Stimulated activated CD8-positive, alpha-beta memory T cell treated with anti-CD3 and anti-CD28 coated beads, Interleukin-7, amount 100 ng/mL, for 1 hour (primary cell): ENCODE measurements at places on chromosomes 3 and 15.

GRCh38 chr3:46838301-46838700 is 24.9 kb downstream of the MYL3 start:
- DNase-seq, result no peak

- DNase-seq, result no peak
Observed at GRCh38 chr3:168722091-168722490, 626.4 kb upstream of the GOLIM4 start.

GRCh38 chr3:197465996-197466549 is 89.7 kb downstream of the BDH1 start:
- DNase-seq, result no peak

DNA sequence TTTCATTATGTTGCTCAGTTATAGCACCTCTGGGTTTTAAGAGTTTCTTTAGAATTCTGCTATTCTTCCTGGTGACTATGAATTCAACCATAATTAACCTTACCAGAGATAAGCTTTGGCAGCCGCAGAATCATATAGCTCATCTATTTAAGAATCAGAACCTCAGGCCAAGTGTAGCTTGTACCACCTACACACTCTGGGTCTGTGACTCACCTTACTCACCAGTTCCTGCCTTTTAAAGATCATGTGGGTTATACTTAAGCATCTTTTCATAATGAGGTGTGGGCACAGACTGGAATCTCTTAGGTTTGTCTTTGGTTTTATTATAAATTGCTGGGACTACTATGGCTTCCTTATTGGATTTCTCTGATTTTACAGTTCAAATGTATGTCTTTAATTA is 21.9 kb downstream of the CDV3 start:
- DNase-seq, result no peak

DNA sequence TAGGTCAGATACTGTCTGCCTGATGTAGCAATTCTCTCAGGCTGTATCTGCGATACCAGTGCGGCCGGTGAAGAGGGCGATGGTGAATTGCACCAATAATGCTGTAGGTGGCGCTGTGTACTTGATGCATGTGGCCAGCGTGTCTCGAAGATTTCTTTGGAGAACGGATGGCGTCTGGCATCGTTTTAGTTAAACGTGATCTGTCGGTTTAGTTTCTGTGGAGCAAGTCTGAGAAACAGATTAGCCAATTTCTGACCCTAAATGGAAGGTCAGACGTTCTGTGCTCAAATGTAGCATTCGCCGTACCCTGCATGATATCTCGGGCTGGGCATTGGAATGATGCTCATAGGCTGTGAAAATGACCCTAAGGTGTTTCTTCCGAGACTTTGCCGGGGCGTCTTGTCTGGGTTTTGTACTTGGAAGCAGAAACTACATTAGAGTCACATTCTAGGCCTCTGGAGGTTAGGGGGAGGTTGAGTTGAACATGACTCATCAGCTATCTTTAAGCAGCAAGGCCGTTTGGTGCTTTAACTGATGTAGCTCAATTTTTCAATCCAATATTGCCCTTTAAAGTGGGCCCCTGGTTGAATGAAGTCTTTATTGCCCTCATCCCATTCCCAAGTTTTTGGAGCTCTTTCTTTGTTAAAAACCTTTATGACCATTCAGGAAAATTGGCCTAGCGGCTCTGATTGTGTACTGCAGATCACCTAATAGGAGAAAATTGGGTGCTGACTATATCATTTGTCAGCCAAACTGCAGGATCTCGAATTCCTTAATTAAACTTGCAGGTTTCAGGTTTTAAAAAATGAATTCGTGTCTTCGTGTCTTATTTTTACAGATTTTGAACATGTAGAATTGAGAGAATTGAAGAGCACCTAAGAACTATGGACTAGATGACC is 80.0 kb downstream of the SQOR start:
- no peak for DNase-seq

DNA sequence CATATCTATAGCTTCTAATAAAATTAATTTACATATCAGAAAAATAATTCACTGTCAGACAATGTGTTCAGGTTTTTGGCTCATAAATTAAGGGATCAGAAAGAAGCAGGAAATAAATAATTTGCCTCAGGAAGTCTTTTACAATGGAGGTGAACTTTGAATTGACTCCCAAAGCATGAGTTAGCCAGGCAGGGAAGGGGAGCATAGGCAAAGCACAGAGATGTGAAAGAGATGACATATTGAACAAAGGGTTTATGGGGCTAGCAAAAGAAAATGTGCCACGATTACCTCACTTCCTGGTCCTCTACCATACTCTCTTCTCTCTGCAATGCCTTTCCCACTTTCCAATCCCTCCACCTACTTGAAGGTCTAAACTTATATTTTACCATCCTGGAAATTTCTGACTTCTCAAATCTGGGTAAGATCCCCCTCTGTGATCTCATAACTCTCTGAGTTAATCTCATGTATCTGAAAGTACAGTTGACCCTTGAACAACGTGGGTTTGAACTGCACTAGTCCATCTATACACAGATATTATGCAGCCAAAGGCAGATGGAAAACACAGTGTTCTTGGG is 4.1 kb upstream of the HEXA start:
- no peak for DNase-seq

DNA sequence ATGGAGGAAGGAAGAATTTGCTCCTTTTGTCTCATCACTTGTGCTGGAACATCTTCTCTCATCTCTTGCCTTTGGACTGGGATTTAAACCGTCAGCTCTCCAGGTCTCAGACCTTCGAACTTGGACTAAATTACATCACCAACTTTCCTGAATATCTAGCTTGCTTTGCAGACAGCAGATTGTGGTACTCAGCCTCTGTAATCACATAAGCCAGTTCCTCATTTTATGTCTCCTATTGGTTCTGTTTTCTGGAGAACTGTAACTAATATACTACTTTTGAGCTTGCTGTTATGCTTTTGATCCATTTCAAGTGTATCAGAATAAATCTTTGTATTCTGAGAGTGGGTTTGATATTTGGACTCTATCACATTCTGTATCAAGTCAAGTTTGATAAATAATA is 164.3 kb upstream of the VEPH1 start:
- DNase-seq, result no peak

- DNase-seq, result no peak
Observed at GRCh38 chr15:66838671-66839239, 136.7 kb downstream of the SMAD6 start.

- DNase-seq, result no peak
Observed at GRCh38 chr3:163722405-163722804, 1355.9 kb downstream of the SI start.

GRCh38 chr15:38721568-38721945 is 156.9 kb upstream of the RASGRP1 start:
- no peak for DNase-seq

DNA sequence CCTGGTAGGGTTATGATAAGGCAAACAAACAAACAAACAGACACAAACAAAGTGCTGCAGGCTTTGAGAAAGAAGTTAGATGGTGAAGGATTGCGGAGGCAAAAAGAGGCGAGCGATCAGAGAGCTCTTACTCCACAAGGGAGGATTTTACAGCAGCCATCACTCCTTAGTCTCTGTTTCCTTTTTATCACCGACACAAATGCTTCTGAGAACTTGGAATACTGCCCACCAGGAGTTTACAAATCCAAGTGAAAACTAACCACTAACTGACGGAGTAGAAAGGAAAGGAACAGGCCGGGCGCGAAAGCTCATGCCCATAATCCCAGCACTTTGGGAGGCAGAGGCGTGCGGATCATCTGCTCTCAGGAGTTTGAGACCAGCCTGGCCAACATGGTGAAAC is 35.6 kb upstream of the GPR160 start:
- no peak for DNase-seq

DNA sequence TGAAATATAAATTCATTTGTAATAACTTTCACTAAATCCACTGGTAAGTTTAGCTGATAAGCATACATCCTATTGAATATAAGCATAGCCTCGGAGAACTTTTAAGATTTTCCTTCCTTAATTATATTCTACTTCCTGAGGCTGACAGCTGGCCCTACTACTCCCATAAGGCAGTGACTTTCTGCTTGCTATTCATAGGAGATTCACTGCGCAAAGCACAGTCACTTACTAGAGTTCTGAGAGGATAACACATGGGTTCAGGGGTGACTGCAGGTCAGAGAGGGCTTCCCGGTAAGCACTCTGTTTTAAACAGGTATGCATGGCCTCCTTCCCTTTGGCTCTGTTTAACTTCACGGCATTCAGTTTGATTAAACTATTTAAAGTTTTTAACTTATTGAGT is 75.8 kb downstream of the FAIM start:
- no peak for DNase-seq

DNA sequence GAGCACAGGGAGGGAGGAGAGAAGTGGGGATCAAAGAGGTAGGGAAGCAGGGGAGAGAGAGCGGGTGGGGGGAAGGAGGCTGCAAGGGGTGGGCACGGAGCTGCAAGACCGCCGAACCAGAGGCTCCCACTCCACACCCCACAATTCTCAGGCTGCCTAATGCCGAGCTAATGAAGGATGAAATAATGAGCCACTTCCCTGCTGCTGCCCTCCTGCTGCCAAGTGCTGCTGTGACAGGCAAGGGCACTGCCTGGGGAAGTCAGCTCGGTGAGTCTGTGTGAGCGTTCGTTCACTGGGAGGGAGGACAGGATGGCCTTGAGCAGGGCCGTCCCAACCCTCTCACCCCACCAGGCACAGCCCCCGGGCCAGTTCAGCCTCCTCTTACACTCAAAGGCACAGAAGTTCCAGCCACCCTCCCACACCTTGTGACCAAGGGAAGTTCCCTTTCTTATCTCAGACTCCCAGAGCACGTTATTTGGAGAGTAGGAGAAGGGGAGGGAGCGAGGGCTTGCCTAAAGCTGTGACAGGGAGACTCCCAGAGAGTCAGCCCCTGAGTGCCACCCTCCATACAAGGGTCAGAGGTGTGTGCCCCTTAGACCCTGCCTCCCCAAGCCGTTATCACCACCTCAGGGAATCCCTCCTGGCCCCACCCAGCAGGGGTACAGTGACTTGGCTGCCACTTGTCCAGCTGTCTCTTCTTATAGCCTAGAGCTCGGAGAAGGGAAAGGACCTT is 12.4 kb downstream of the GLYCTK start:
- no peak for DNase-seq

GRCh38 chr3:69288161-69288895 is 97.6 kb downstream of the FRMD4B start:
- no peak for DNase-seq

- no peak for DNase-seq
Observed at GRCh38 chr15:80934761-80935221, 54.8 kb downstream of the MESD start.

GRCh38 chr15:47803767-47804166 is 86.5 kb downstream of the SEMA6D start:
- DNase-seq, result no peak

DNA sequence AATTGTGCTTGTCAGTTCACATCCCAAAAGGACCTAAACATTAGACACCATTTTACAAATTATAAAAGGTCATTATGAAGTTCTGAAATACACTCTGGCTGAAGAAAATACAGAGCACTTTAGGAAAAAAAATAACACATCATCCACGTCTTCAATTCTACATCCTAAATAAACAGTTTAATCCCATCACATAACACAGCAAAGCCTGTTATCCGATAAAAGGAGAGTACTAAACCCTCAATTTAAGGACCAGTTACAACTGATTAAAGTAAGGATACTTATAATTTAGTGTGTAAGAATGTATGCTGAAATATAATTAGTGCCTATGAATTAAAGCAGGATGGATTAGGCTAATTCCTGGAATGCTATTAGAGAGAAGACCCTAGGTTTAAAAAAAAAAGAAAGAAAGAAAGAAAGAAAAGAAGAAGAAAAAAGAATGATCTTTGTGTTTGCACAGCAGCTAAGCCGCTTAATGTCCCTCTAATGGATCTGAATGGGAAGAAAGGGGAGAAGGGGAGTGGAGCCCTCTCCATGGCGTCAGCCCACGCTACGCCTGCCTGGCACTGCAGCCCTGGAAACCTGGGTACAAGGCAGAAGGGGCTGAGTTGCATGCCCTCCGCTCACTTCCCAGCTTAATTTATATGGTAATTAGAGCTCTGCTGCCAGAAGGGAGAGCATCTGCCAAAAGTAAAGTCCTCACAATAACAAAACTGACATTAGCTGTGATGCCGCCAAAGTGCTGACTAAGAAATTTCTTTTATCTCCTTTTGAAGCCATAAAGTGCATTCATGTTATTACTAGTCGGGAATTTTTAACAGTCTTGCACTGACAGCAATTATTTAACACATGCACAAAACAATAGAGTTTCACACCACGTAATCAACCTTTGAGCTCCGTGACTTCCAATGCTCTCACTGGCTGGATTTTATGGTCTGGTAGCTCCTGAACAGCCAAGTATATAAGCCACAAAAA is 90.0 kb downstream of the FSIP1 start:
- DNase-seq, result no peak

GRCh38 chr15:39125904-39126303 is 455.0 kb upstream of the THBS1 start:
- DNase-seq, result no peak

GRCh38 chr3:84893211-84893610 is 65.6 kb upstream of the CADM2 start:
- DNase-seq, result no peak

DNA sequence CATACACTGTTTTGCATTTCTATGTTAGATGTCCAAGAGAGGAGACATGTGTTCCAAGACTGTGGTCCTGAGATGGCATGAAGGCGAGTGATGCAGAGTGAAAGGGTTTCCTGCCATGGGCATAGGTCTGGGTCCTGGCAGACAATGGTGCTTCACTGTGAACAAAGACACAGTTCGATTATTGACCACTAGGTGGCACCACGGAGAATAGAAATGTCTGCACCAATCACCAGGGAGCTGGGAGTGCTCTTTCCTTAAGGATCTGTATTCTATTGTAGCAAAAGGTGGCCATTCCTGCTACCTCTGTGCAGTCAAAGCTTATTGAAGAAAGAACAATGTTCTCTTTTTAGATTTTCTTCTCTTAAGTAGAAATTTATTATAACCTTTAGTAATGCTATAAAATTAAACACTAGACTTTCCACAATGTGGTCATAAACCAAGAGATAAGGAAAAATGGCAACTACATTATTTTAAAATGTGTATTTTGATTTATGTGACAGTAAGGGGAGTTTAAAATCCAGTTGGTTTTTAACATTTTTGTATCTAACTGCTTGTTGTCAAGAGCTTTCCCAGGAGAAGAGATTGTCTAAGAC is 88.7 kb downstream of the GABRG3 start:
- DNase-seq, result no peak

DNA sequence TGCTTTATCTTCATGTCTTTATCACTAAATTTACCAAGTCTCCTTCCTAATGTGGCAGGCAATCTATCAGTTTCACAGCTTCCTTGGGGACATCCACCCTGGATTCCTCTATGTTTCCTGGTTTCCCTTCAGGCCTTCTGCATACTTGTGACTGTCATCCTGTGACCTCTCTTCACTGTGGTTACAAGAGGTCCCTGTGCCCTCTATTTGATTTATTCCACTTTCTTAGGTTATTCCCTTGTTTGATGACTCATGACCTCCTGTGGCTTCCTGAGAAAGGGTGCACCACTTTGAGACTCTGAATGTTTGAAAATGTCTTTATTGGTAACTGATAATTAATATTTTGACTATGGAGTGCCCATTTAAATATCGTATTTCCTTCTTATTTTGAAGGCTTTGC is 60.5 kb upstream of the KY start:
- DNase-seq, result no peak

- DNase-seq, result no peak
Observed at GRCh38 chr3:12165909-12166308, 7.2 kb upstream of the TIMP4 start.
